Thymus (tissue), 14 donors: ENCODE measurements at places on chromosomes 4 and X.
A peak's percentile ranks its signal among the peaks of the same experiment; 100 is the strongest.

GRCh38 chr4:114598191-114599121, at the start of gene UGT8:
Gene UGT8 (plus strand): TSS chr4:114598807. CDS start chr4:114622881, 24,074 bp downstream.
- no peak within 1 kb of the TSS for H3K27ac ChIP-seq
- DNase-seq, result no peak
- peaks cover 3% of the 10 kb centered on the region for H3K4me1 ChIP-seq
- no peaks in the 10 kb centered on the region for H3K36me3 ChIP-seq

- no peaks in the 10 kb centered on the region for H3K4me1 ChIP-seq
- H3K4me3 ChIP-seq, result no peak overlapping the region
- no peaks in the 10 kb centered on the region for H3K36me3 ChIP-seq
- DNase-seq, result no peak
- no peaks in the 10 kb centered on the region for H3K27me3 ChIP-seq
Measured at GRCh38 chr4:185247151-185247550, 37.8 kb downstream of the SNX25 start.

- no peak overlapping the region for H3K4me3 ChIP-seq
- H3K27ac ChIP-seq, result no peak overlapping the region
- no peak for DNase-seq
- no peaks in the 10 kb centered on the region for H3K4me1 ChIP-seq
- no peaks in the 10 kb centered on the region for H3K36me3 ChIP-seq
Measured at GRCh38 chr4:94507281-94507680, 55.5 kb downstream of the PDLIM5 start.

DNA sequence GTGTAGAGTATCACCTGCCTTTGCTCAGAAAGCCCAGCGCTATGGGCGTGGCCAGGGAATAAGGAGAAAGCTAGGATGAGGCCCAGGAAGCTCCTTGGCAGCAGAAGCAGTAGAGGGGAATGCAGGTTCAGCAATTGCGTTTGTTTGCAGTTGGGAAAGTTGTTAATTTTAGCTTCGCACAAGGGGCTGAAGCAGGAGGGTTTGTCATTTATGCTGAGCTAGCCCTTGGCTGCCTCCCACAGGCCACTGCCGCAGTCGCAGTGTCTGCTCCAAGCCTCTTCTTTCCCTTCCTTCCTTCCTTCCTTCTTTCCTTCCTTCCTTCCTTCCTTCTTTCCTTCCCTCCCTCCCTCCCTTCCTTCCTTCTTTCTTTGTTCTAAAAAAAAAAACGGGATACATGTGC, 21.5 kb downstream of the FRMPD3 start:
- H3K4me1 ChIP-seq, result no peaks in the 10 kb centered on the region
- H3K27ac ChIP-seq, result no peak overlapping the region
- no peaks in the 10 kb centered on the region for H3K36me3 ChIP-seq
- H3K4me3 ChIP-seq, result no peak overlapping the region

GRCh38 chr4:139267301-139267700, 12.7 kb downstream of the MGARP start:
- H3K27ac ChIP-seq, result no peak overlapping the region
- no peak for DNase-seq
- peaks cover 9% of the 10 kb centered on the region for H3K4me1 ChIP-seq
- H3K36me3 ChIP-seq, result no peaks in the 10 kb centered on the region
- no peaks in the 10 kb centered on the region for H3K27me3 ChIP-seq
- no peak overlapping the region for H3K4me3 ChIP-seq

- no peak for DNase-seq
- H3K36me3 ChIP-seq, result no peaks in the 10 kb centered on the region
- H3K27ac ChIP-seq, result no peak overlapping the region
- H3K4me3 ChIP-seq, result no peak overlapping the region
Measured at GRCh38 chr4:31360786-31361185, 640.6 kb downstream of the PCDH7 start.

DNA sequence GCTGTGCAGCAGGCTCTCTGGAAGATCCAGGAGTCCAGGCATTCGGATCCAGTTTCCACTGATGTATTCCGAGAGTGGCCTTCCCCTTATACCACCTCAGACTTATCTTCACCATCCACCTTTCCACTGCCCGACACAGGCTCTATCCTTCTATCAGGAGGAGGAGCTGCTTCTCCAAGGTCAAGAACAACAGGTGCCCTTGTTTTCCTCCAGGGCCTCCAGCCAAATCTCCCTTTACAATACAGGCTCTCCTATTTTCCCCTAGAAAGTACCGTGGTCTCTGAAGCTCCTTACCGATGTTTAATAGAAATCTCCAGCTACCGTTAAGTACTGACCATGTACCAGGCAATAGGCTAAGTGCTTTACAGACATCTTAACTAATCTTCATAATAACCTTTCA, 61.3 kb downstream of the AFAP1 start:
- DNase-seq, result no peak
- H3K27me3 ChIP-seq, result no peaks in the 10 kb centered on the region
- no peak overlapping the region for H3K4me3 ChIP-seq
- H3K36me3 ChIP-seq, result no peaks in the 10 kb centered on the region
- H3K4me1 ChIP-seq, result no peaks in the 10 kb centered on the region

- H3K4me1 ChIP-seq, result no peaks in the 10 kb centered on the region
- no peaks in the 10 kb centered on the region for H3K36me3 ChIP-seq
- no peak overlapping the region for H3K27ac ChIP-seq
- DNase-seq, result no peak
- H3K27me3 ChIP-seq, result no peaks in the 10 kb centered on the region
Measured at GRCh38 chr4:123495530-123495929, 98.9 kb downstream of the SPRY1 start.

DNA sequence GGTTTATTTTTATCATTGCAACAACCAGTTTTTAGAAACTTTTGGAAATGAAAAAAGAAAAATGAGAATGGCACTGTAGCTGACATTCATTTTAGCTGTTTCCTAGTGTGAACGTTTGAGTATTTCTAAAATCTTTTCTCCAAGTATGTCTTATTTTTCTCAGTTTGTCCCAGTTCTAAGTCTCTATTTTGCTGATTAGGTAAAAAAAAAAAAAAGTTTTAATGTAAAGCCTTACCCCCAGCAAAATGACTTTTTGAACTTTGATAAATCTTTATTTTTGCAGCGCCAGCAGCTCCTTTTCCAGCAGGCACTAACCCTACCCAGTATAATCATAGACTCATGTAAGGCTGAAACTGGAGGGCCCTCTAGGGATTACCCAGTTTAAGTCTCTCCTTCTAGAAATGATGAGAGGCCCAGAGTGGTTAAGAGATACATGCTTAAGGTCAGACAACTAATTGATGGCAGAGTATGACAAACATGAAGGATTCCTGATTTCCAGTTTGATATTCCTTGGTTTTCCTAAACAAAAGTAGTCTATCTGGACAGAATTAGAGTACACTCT, 84.3 kb upstream of the SLC4A4 start:
- no peaks in the 10 kb centered on the region for H3K27me3 ChIP-seq
- H3K36me3 ChIP-seq, result no peaks in the 10 kb centered on the region
- DNase-seq, result no peak
- no peaks in the 10 kb centered on the region for H3K4me1 ChIP-seq
- no peak overlapping the region for H3K27ac ChIP-seq

DNA sequence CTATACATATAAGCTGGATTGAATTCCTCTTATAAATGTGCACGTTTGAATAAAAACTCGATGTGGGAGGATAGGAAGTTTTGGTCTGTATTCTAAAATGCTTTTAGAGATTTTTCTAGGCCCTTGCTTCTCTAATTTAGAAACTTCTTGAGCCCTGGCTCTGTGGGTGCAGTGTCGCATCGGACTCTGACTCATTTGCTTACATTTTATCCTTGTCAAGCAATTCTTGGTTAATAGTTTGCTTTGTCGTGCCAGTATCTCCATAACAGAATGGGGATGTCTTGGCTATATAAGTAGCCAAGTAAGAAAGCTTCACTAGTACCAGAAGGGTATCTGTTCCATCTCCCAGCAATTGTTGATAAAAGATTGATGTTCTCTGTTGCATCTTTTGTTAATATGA, 10.7 kb downstream of the SGMS2 start:
- H3K4me3 ChIP-seq, result no peak overlapping the region
- peaks cover 4% of the 10 kb centered on the region for H3K27me3 ChIP-seq
- DNase-seq, result no peak
- no peaks in the 10 kb centered on the region for H3K36me3 ChIP-seq
- no peaks in the 10 kb centered on the region for H3K4me1 ChIP-seq

GRCh38 chr4:1608196-1608820, 75.8 kb downstream of the FAM53A start:
- H3K27me3 ChIP-seq, result peaks cover 12% of the 10 kb centered on the region
- DNase-seq, result no peak
- H3K4me3 ChIP-seq, result no peak overlapping the region
- H3K36me3 ChIP-seq, result no peaks in the 10 kb centered on the region

- H3K4me1 ChIP-seq, result no peaks in the 10 kb centered on the region
- no peak overlapping the region for H3K4me3 ChIP-seq
- H3K27ac ChIP-seq, result no peak overlapping the region
- no peaks in the 10 kb centered on the region for H3K27me3 ChIP-seq
- no peak for DNase-seq
- no peaks in the 10 kb centered on the region for H3K36me3 ChIP-seq
Measured at GRCh38 chrX:15643786-15644559, 20.6 kb downstream of the CLTRN start.

DNA sequence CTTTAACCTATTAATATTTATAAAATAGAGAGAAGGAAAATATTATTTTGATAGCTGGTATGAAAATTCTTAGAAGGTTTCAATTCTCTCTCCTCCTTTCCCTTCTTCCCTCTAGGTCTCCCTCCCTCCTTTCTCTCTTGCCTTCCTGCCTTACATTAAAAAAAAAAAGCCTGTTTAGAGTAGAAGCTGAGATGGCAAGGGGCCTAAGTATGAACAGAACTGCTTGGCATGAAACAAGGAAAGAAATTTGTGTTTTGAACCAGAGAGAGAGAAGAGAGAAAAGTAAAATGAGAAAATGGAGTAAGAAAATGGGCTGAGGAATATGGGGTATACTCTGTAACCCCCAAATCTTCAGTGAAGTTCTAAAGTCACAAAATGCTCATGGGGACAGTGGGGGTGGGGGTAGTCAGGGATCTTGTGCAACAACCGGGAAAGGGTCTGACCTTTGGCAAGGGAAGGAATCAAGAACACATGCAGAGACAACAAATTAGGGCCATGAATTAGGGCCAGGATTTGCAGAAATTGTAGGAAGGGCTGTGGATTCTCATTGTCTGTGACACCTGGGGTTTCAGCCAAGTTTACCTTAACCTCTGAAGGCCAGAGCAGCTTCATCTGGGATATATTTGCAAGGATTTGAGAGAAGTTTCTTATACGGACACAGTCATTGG, 30.6 kb downstream of the SUPT20HL2 start:
- H3K4me3 ChIP-seq, result no peak overlapping the region
- no peak for DNase-seq
- no peak overlapping the region for H3K27ac ChIP-seq

DNA sequence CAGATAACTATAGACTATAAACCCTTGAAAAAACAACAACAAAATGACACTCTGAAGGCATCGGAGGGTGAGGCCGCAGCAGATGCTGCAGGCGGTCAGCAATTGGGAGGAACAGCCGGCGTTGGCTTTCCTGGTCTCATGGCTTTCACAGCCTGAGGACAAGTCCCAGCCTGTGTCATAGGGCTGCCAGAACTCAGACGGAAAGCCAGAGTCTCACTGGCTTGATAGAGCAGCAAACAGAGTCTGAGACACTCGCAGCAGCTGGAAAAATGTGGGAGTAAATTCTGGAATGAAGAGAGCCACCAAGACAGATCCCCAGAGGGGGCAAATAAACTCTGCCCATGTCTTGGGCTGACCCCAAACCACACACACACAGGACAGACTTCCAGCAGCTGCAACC, 86.3 kb downstream of the PPP2R2C start:
- H3K27me3 ChIP-seq, result peaks cover 9% of the 10 kb centered on the region
- no peak overlapping the region for H3K4me3 ChIP-seq
- H3K36me3 ChIP-seq, result no peaks in the 10 kb centered on the region
- H3K27ac ChIP-seq, result peak overlapping the region; percentile 66

- H3K27ac ChIP-seq, result no peak overlapping the region
- DNase-seq, result no peak
- H3K27me3 ChIP-seq, result no peaks in the 10 kb centered on the region
- H3K4me3 ChIP-seq, result no peak overlapping the region
Measured at GRCh38 chrX:13397878-13398818, 78.3 kb upstream of the ATXN3L start.

- no peaks in the 10 kb centered on the region for H3K4me1 ChIP-seq
- no peak overlapping the region for H3K27ac ChIP-seq
- no peaks in the 10 kb centered on the region for H3K27me3 ChIP-seq
- no peaks in the 10 kb centered on the region for H3K36me3 ChIP-seq
Measured at GRCh38 chrX:115588179-115588578, 27.2 kb downstream of the PLS3 start.

GRCh38 chr4:37868238-37868637, 22.6 kb upstream of the TBC1D1 start:
- H3K4me1 ChIP-seq, result no peaks in the 10 kb centered on the region
- DNase-seq, result no peak
- no peak overlapping the region for H3K27ac ChIP-seq
- peaks cover 17% of the 10 kb centered on the region for H3K36me3 ChIP-seq

DNA sequence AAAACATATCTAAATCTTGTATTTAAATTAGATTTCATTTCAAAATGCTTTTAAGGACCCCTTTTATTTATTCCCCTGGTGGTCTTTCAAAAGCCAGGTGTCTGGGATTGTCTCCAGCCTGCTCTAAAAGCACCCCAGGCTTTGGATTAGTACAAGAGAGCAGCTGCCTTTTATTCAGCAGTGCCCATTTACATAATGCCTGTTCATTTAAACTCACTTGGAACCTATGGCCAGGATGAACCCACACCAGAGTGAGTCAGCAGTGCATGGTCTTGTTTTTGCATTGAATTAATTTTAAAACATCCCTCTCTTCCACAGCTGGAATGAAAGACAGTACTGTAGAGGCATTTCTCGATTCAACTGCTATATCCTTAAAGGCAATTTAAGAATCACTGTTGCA, 64.1 kb upstream of the TENM3 start:
- H3K4me1 ChIP-seq, result no peaks in the 10 kb centered on the region
- H3K27me3 ChIP-seq, result no peaks in the 10 kb centered on the region
- no peaks in the 10 kb centered on the region for H3K36me3 ChIP-seq
- DNase-seq, result no peak
- H3K4me3 ChIP-seq, result no peak overlapping the region
- H3K27ac ChIP-seq, result no peak overlapping the region

DNA sequence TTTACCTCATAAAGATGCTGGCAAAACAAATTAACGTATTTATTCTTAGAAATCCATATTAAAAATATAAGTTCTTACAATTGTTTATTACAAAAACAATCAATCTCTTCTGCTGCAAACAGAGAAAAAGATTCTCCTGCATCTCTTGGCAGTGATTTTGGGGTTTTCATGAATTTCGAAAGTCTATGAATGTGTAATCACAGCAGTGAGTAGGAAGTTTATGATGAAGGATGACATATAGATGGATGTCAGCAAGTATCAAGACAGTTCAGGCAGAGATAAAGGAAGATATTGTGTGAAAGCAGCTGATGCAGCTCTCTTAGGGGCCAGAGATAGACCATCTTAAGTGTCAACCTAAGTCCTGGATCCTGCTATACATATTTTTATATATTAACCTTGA, 196.9 kb upstream of the BANK1 start:
- no peaks in the 10 kb centered on the region for H3K4me1 ChIP-seq
- no peaks in the 10 kb centered on the region for H3K36me3 ChIP-seq
- no peak overlapping the region for H3K27ac ChIP-seq
- DNase-seq, result no peak
- H3K4me3 ChIP-seq, result no peak overlapping the region
- H3K27me3 ChIP-seq, result no peaks in the 10 kb centered on the region

GRCh38 chrX:31251336-31251735, 179.5 kb upstream of the FTHL17 start:
- H3K27ac ChIP-seq, result no peak overlapping the region
- H3K27me3 ChIP-seq, result no peaks in the 10 kb centered on the region
- H3K4me3 ChIP-seq, result no peak overlapping the region
- no peaks in the 10 kb centered on the region for H3K36me3 ChIP-seq
- no peaks in the 10 kb centered on the region for H3K4me1 ChIP-seq

- no peaks in the 10 kb centered on the region for H3K27me3 ChIP-seq
- H3K4me3 ChIP-seq, result no peak overlapping the region
- H3K27ac ChIP-seq, result no peak overlapping the region
- DNase-seq, result peak; percentile 53
- no peaks in the 10 kb centered on the region for H3K4me1 ChIP-seq
- H3K36me3 ChIP-seq, result no peaks in the 10 kb centered on the region
Measured at GRCh38 chrX:44244008-44244407, 99.5 kb downstream of the EFHC2 start.
